Stimulated activated CD8-positive, alpha-beta memory T cell treated with anti-CD3 and anti-CD28 coated beads, Interleukin-2, amount 100 ng/mL, for 48 hours (primary cell): ENCODE measurements at places on chromosomes 2 and 18.

- no peak for DNase-seq
These were observed 725 bp downstream of the SLC66A2 start for GRCh38 chr18:79950515-79951341.

- no peak for DNase-seq
These were observed 115.8 kb downstream of the POLE4 start for GRCh38 chr2:75074228-75074627.

DNA sequence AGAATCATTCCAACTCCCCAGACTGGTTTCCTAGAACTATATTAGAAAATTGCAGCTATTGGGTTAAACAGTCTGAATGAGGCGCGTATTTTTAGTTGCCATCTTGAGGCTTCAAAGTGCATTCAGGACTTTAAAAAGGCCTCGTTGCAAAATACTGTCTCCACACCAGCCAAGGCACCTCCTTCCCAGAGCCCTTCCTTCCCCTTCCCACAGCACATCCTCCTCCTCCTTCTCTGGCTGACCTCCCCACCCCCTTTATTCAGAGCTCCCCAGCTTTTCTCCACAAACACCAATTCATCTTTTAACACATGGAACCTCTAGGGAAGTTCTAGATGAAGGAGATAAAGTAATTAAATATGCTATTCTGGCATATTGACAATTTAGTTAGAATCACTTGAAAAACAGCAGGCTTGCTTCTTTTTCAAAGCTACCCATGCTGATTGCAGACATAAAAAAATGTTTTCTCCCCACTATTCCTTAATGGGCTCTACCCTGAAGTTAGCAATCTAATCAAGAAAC is 90.3 kb downstream of the RTP5 start:
- DNase-seq, result no peak

- no peak for DNase-seq
These were observed 10.5 kb downstream of the ONECUT2 start for GRCh38 chr18:57445488-57446319.

GRCh38 chr2:101132202-101132601 is 19.0 kb downstream of the TBC1D8 start:
- no peak for DNase-seq

GRCh38 chr2:9405636-9406035 is 17.7 kb downstream of the ITGB1BP1 start:
- no peak for DNase-seq

GRCh38 chr2:12010059-12010458 is 263.6 kb downstream of the LPIN1 start:
- no peak for DNase-seq

DNA sequence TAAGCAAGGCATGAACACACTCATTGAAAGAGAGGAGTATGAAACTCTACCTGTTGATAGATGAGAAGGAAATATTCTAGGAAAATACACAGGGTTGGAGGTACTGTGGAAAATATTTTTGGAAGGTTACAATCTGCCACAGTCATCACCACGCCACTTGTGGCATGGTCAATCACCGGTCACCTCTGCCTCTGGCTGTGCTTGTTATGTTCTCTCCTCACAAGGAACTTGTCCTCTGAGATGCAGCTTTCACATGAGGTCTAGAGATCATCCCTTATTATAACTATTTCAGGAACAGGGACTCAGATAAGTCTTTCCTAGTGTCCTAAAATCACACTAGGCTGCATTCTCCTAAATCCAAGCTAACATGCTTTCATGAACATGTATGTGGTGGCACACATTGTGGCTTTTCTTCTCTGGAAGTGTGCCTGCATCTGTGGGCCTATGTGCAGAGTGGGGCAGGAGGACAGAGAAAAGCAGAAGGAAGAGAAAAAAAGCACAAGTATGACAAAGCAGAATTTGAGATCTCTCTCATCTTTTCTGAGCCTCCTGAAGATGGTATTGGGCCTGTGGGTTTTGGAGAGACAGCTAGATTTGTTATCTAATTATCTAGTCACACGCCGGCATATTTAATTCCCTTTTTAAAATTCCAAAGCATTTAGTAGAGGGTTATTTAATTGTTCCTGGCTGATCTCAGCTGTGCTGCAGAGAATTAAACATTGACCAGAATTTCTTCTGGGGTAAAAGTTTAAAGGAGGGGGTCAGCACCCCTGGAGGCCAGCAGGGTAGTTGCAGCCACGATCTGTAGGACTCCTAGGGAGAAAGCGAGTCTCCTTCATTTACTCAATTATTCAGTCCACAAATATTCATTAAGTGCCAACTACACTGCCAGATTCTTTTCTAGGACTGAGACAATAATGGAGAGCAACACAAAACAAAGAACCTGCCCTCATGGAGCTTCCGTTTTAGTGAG is 294.6 kb downstream of the RDH14 start:
- DNase-seq, result no peak

DNA sequence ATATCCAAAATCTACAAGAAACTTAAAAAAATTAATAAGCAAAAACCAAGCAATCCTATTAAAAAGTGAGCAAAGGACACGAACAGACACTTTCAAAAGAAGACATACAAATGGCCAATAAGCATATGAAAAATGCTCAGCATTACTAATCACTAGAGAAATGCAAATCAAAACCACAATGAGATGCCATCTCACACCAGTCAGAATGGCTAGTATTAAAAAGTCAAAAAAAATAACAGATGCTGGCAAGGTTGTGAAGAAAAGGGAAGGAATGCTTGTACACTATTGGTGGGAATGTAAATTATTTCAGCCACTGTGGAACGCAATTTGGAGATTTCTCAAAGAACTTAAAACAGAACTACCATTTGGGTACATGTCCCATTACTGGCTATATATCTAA is 128.8 kb upstream of the SESTD1 start:
- no peak for DNase-seq

DNA sequence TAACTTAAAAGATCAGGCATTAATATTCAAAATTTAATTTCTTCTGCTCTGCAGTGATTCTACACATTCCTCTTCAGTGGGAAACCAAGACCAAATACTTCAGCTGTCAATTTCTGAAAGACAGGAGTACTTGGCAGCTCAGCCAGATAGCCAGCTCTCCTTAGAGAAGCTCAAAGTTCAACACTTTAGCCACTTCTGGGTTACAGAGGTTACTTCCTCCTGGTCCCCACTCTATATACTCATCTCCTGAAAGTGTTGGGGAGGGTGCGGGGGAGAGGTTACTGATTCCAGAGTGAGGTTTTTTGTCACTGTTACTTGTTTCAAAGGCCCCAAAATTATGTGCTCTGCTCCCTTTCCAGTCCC is 4.1 kb downstream of the CYTIP start:
- no peak for DNase-seq
